ENCODE measurements at places on chromosomes 7 and 10.

- DNase-seq, result no peak
Measured at GRCh38 chr10:44927352-44927751, 16.2 kb downstream of the TMEM72 start.

DNA sequence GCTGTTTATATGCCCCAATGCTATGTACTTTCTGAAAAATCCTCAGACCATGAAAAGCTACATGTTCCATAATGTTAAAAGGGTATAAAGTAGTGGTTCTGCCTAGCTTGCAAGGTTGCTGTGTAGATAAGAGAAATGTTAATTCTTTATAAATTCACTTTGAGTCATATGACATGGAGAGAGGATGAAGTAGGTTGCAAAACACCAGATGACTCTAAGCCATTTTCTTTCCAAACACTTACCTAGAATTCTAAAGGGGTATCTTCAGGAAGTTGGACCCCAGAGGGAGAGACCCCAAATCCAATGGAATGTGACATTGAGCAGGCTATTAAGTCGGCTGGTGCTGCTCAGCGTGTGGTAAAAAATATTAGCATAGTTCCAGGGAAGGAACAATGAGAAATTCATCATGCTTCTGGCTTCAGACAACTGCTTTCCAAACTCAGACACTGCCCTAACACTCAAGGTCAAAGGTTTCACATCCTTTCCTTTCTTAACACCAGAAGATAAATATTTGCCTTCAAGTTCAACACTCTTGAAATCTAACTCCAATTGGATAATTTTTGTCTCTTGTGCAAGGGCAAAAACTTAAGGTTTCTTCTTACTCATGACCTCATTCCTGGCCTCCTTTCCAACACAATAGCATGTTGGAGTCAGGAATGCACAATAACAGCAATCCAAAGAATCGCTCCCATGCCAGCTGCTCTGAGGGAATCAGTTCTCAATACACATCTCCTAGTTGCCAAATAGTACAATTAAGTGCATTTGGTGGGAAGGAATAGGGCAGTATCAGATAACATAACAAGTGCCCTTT is 100.7 kb upstream of the AFAP1L2 start:
- no peak for DNase-seq

GRCh38 chr7:137399827-137400823 is 56.6 kb upstream of the PTN start:
- DNase-seq, result no peak

GRCh38 chr10:125602825-125603224 is 80.1 kb downstream of the TEX36 start:
- no peak for DNase-seq

DNA sequence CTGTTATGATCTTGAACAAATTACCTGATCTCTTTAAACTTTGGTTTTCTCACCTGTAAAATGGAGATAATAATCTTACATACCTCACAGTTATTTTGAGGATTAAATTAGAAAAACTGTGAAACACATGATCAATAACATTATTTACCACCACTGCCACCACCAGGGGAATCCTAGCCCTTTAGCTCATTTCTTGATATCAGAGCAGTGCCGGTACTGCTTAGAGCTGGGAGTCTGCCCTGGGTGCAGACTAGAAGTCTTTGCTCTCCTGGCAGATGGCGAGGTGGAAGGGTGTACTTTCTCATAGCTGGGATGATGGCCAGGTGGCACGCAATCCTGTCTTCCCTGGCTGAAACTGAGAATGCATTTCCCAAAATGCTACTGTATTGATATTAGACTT is 12.7 kb upstream of the EFCAB10 start:
- DNase-seq, result no peak

GRCh38 chr7:29284696-29285443 is 90.3 kb downstream of the CHN2 start:
- no peak for DNase-seq

- no peak for DNase-seq
Measured at GRCh38 chr10:4780782-4781181, 45.2 kb upstream of the AKR1E2 start.

- DNase-seq, result no peak
Measured at GRCh38 chr7:50228148-50228547, 76.4 kb upstream of the IKZF1 start.

- no peak for DNase-seq
Measured at GRCh38 chr7:138478499-138478908, 18.4 kb downstream of the TRIM24 start.

GRCh38 chr10:106711313-106711906 is 453.1 kb downstream of the SORCS1 start:
- peak; percentile 13 for DNase-seq

DNA sequence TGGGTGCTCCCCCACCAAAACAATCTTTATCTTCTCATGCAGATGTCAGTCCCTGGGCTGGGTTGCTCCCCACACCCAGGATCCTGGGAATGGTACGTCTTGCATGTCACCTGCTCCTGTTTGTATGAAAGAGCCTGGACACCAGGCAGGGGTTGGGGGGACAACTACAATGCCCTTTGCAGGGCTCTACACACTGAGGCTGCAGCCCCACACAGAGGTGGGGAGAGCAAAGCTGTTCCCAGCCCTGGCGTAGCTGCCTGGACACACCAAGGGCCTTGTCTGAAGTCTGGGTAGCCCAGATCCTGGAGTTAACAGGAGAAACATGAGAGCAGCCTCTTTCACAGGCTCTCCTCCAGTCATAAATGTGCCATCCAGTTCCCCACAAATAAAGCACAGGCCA is 61.2 kb upstream of the TMEM72 start:
- DNase-seq, result no peak

DNA sequence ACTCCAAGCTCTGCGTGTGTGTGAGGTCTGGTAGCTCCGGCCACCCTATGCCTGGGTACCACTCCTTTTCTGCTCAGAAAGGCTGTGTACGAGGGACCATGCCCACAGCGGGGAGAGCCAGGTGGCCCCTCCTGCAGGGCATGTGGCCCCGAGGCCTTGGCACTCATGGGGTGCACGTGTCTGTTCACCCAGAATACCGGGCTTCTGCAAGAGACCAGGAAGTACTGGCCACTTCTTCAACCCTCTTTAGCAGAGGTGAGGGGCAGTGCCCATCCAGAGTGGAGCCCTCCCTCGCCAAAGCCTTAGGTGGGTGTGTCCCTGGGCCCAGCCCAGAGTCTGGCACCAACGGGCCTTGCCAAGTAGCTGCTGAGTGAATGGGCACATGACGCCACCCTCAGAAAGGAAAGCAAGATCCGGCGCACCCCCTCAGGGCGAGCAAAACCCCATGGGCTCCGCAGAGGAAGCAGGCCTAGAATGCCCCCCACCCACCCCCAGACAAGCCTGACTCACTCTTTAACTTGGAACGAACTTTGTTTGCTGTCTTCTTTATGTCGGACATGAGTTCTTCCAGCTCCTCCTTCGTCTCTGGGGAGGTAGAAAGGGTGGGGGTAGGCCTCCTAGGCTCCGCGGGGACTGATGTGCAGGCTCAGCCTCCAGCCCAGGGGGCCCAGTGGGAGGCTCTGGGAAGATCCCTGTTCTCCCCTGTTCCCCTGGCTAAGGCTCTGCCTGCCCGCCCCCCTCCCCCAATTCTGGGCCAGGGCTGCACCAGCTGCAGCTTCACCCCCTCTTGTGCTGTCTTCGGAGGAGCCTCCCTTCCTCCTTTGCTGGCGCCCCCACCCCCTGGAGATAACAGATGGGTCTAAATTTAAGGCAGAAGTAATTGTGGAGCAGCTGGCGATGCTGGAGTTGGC is 14.6 kb downstream of the STX1A start:
- DNase-seq, result peak; percentile 81

GRCh38 chr7:7851381-7851780 is 117.2 kb upstream of the GLCCI1 start:
- DNase-seq, result no peak

DNA sequence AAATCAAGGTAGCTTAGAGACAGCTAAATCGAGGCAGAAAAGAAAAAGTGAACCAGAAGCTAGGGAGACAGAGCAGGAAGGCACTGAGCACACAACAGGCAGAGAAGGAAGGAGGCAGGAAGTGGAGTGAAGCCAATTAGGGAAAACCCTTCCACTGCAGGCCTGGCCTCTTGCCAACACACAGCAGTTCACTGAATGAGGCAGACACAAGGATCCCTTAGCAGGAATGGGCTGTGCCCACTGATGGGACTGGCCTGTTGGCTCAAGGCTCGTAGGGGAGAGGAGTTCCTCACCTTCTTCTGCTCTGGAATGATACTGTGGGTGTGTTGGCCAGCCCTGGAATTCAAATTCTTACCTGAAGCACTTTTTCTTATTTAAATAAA is 220.3 kb upstream of the STK17A start:
- no peak for DNase-seq

GRCh38 chr7:29906200-29907022 is 83.2 kb downstream of the SCRN1 start:
- no peak for DNase-seq

DNA sequence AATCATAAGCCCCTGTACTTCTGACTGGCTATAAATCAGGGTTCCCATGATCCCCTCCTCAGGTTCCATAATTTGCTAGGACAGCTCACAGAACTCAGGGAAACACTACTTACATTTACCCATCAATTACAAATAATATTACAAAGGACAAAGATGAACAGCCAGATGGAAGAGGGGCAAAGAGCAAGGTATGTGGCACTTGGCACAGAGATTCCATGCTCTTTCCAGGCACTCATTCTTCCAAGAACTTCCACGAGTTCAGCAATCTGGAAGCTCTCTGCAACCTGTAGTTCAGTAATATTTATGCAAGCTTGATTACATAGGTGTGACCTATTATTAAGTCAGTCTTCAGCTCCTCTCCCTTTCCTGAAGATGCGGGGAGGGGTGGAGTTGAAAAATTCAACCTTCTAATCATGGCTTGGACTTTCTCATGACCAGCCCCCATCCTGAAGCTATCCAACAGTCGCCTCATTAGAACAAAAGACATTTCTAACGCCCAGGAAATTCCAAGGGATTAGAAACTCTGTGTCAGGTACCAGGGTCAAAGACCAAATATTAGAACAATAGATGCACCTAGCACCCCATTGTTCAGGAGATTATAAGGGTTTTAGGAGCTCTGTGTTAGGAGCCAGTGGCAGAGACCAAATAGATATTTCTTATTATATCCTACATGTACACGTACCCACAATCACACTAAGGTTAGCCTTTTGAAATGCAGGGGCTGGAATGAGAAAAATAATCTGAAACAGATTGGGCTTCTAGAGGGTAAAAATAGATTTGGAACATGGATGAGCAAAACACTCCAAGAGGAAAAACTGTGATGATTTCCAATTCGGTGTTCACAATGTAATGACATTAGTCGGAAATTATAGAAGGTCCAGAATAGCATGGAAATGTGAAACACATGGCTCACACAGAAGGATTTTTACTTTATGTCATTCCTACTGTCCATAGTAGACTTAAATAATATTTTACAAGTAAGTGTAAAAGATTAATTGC is 7.0 kb downstream of the ANKMY2 start:
- no peak for DNase-seq

GRCh38 chr10:42982891-42983506 is 93.9 kb upstream of the RET start:
- no peak for DNase-seq

DNA sequence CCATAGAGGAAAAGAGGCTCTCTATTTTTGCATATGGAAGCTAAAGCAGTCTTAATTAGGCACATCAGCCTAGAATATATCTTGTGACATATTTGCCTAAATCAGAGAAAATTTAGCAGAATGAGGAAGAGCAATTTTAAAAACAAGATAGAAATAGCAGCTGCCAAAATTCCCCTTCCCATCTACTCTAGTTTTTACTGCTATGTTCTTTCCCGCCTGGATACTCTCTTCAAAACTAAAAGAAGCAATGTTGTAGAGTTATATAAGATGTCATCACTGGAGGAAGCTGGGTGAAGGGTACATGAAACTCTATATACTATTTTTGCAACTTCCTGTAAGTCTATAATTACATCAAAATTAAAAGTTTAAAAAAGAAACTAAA is 87.0 kb downstream of the ARMH3 start:
- DNase-seq, result no peak

- no peak for DNase-seq
Measured at GRCh38 chr7:133572087-133572486, 319.2 kb downstream of the EXOC4 start.

- no peak for DNase-seq
Measured at GRCh38 chr10:113121153-113121552, 171.1 kb downstream of the TCF7L2 start.

GRCh38 chr7:40490603-40490924 is 355.8 kb downstream of the SUGCT start:
- DNase-seq, result no peak

DNA sequence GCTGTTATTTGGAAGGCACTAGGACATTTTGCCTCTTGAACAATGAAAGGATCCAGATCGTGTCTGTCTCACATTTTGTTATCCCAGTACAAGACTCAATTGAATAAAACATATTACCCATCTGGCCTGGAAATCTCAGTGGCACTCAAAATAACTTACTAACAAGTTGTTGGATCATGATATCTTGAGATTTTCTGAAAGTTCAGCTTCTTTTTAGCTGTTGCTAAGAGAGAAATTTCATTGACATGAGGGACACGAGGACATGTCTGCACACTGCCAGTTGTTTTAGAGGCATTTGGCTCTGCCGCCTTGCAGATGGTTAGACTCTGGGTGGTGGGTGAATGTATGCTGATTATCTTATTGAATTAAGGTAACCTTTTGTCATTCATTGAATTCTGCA is 41.0 kb downstream of the KAT6B start:
- DNase-seq, result no peak

DNA sequence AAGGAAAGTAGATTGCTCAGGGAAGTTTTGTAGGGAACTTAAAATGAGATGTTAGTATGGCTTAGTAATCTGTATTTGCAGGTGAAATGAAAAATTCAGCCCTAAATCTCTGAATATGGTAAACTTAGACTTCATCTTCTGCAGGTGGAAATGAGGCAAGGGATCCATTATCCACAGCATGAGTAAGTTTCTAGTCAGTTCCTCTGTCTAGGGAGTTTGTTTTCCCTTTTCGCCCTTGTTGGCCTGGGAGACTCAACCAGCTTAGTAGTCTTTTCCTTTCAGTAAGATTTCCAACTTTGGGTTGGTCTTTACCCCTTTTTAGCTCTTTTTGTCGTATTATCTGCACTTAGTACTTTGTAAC is 65.6 kb downstream of the ZEB1 start:
- DNase-seq, result no peak

GRCh38 chr10:7417103-7417623 is 6.3 kb upstream of the SFMBT2 start:
- DNase-seq, result no peak

DNA sequence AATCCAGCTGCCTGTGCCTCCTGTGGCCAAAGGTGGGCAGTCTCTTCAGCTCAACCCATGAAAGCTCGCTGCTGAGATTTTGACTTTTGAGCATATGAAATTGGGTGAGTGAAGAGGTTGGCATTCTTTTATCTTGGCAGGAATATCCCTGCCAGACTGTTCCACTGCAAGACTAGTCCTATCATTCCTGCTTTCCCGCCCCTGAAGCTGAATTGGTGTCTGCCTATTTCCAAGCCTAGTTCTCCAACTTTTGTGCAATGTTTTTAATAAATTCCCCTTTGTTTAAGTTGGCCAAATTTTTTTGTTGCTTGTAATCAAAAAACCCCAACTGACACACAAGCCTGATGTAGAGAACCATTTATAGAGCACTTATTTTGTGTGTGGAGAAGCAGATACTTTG is 34.8 kb upstream of the BICC1 start:
- no peak for DNase-seq

- no peak for DNase-seq
Measured at GRCh38 chr10:373526-374309, 238.5 kb downstream of the ZMYND11 start.

- DNase-seq, result no peak
Measured at GRCh38 chr10:14114791-14115190, 215.9 kb downstream of the FRMD4A start.
